ENCODE measurements at places on chromosomes 3 and 15. TPM values are rescaled to one million over a fixed set of nuclear protein-coding genes. Genes with fewer than 3 reads are reported as not detected.

DNA sequence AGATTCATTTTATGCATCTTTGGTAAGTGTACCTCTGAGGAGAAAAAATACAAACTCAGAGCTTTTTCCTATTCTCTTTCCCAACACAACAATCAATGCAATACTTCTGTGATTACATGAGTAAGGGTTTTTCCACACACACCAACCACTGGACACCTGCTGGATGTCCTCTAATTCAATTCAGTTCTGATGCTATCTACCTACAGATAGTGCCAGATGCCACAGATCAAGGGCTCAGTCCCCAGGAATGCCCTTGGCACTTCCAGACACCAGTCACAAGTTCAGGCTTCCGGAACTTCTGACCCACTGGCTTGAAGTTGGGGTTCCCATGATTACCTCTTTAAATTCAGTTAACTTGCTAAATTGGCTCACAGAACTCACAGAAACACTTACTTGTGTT is 511.5 kb downstream of the AGBL1 start:
- no peak overlapping the region for H3K4me3 ChIP-seq
- DNase-seq, result no peak
- no peak overlapping the region for H3K27ac ChIP-seq
- no peaks in the 10 kb centered on the region for H3K36me3 ChIP-seq
- no peaks in the 10 kb centered on the region for H3K27me3 ChIP-seq

- no peak for DNase-seq
- H3K36me3 ChIP-seq, result no peaks in the 10 kb centered on the region
- H3K27ac ChIP-seq, result no peak overlapping the region
- H3K4me1 ChIP-seq, result no peaks in the 10 kb centered on the region
Measured at GRCh38 chr15:90442423-90442822, 54.4 kb downstream of the IQGAP1 start.

DNA sequence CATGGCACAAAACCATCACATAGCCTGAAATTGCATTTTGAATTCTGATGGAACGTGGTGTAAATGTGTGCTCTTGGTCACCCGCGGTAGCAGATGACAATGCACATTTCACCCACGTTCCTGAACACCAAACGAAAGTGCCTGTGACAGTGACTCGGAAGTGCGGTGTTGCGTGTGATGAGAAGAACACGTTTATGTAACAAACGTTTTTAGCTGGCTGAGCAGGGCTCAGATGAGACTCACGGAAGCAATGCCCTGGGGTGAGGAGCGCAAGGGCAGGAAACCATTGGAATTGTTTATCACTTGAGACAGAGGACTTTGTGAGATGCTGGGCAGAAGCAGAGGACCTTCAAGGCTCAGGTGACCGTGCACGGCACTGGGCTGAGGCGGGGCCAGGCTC is 449.2 kb upstream of the CFAP20DC start:
- H3K36me3 ChIP-seq, result no peaks in the 10 kb centered on the region
- no peak for DNase-seq
- no peak overlapping the region for H3K4me3 ChIP-seq
- H3K27me3 ChIP-seq, result no peaks in the 10 kb centered on the region

GRCh38 chr15:85673326-85673725 is 121.4 kb downstream of the KLHL25 start:
- H3K27ac ChIP-seq, result peak overlapping the region; percentile 97
- DNase-seq, result no peak
- no peaks in the 10 kb centered on the region for H3K36me3 ChIP-seq
- no peaks in the 10 kb centered on the region for H3K27me3 ChIP-seq
- H3K4me3 ChIP-seq, result no peak overlapping the region

DNA sequence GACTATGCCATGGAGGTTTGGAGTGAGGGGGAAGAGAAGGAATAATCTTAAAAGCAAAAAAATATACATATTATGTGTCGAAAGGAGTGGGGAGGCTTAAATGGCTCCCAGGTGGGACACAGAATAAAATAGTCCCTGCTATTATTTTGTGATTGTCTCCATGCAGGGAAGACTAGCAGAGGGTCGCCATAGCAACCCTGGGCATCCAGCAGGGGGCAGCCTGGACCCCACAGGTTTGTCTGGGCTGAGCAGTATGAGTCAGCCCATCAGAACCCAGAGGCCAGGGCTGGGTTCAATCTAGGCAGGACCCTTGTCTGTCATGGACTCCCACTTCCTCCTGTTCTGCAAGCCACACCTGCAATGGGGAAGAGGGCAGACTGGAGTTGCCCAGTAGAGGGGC is 17.6 kb upstream of the LINGO1 start:
- H3K36me3 ChIP-seq, result no peaks in the 10 kb centered on the region
- H3K4me3 ChIP-seq, result no peak overlapping the region
- H3K4me1 ChIP-seq, result no peaks in the 10 kb centered on the region

GRCh38 chr3:69406163-69406562 is 20.3 kb upstream of the FRMD4B start:
- H3K4me3 ChIP-seq, result no peak overlapping the region
- no peaks in the 10 kb centered on the region for H3K27me3 ChIP-seq
- H3K4me1 ChIP-seq, result no peaks in the 10 kb centered on the region
- no peak overlapping the region for H3K27ac ChIP-seq
- H3K36me3 ChIP-seq, result no peaks in the 10 kb centered on the region

The CHRFAM7A gene
- total RNA-seq, result 8.9 TPM

The ABI3BP gene
- total RNA-seq, result 50.0 TPM

Data from uterus (tissue), 4 donors.